ENCODE measurements at places on chromosomes 2 and 18.

DNA sequence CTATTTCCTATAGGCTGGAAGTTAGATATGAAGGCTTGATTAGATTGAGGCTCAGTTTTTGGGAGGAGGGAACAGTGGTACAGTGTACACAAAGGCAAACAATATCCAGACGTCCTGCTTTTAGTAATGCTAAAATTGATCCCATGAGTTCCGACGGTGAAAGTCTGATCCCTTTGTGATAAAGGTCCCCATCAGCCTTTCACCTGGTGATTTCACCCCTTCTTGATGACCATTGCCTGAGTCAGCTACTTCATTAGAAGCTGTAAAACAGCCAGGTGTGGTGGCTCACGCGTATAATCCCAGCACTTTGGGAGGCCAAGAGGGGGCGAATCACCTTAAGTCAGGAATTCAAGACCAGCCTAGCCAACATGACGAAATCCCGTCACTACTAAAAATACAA is 29.7 kb downstream of the TWSG1 start:
- no peak for DNase-seq

- no peak for DNase-seq
Observed at GRCh38 chr2:96088340-96089335, 27.7 kb downstream of the ADRA2B start.

- no peak for DNase-seq
Observed at GRCh38 chr2:217269701-217270484, 410.0 kb upstream of the TNP1 start.

DNA sequence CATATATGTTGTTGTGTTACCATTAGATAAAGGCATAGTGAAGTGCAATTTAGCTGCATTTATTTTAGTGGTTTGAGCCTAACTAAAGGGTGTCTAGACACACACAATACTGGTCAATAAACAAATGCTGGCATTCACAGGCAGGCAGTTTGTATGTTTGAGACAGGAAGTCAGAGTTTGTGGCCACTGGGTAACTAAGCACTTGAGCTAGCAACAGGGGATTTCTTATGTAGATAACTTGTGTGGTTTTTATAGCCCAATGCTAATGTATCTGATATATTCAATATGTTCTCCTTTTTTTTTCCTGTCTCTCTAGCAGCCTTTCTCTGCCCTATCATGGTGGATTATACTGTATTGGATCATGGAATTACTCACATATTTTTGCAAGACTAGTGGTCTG is 38.1 kb downstream of the LRRTM4 start:
- DNase-seq: no peak

DNA sequence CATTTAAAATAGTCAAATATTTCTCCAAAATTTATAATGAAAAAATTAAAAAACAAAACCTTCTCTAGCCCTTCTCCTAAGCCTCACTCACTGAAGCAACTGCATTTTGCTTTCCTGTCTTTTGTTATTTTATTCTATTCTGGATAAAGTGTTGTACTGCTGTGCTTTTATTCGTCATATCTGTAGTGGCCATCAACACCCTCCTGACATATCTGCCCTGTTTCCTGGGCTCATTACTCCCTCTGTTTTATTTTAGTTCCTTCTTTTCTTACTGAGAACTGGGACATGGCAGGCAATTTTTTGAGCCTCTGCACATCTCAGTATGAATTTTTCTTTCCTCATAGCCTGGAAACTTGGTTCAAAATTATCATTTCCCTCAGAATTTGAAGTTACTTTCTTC is 224.2 kb downstream of the GULP1 start:
- DNase-seq: no peak

DNA sequence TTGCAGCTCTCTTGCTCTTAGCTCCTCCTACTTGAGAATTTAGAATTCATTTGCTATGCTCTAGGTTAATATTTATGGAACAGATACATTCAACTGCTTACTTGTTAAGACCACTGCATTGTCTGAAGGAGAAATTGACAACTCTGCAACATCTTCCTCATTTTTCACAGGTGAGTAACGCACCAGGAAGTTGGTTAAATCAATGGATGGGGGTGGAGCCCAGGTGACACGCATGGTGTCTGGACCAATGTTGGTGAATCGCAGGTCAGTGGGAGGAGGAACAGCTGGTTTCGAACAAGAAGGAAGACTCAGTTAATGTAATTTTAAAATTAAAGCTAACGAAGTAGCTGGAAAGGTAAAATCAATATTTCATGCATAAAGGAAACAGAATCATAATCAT is 44.3 kb downstream of the FN1 start:
- no peak for DNase-seq

DNA sequence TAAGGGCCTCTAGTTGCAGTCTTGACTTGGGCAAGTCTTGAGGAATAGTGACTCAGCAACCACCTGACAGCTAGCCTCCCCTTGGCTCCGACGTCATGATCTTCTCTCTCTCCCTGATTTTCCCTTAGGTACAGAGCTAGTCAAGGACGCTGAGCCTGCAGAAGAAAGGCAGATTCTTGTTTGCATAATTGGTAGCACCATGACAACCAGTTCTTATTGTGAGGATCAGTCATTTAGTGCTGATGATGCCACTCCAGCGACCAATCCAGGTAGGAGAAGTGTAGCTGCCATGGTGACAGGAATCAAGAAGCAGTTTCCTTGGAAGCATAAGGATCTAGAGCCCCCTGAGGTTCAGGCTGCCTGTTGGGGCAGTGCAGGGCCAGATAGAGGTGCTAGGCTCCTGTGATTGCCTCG is 2.8 kb upstream of the RESP18 start:
- DNase-seq: no peak

DNA sequence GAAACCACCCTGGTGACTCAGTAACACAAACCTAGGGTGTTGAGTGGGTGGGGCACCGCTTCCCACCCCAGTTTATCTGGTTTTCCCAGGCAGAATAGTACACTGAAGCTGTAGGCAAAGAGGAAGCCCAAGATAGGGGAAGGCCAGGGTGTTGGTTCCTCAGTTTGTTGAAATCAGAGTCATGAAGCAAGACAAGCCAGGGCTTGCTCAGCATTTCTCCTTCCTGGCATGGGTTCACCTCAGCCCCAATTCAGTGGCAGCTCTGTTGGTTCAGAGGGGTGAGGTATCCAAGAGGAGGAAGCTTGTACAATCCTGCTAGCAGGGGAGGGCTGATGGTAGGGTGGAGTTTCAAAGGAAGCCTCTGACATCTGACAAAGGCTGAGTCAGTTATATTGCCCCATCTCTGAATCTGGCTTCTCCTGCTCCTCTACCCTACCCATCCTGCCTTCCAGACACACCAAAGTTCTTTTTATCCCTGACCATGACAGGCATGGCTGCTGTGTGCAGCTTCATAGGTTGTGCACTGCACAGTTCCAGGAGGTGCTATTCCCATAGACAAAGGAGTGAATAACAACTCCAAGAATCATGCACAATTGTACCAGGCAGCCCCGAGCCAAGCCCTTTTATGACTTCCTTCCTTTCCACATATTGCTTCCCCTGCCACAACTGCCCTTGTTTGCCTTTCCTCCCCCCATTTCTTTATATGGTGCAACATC is 24.9 kb upstream of the RAB10 start:
- DNase-seq: peak; percentile 99

GRCh38 chr18:62944454-62944853 is 229.1 kb downstream of the PHLPP1 start:
- DNase-seq: no peak

- no peak for DNase-seq
Observed at GRCh38 chr2:144083211-144083610, 436.7 kb downstream of the ZEB2 start.

GRCh38 chr18:31275722-31276463 is 42.1 kb upstream of the DSG1 start:
- peak; percentile 86 for DNase-seq

GRCh38 chr2:56244911-56245530 is 61.2 kb downstream of the CCDC85A start:
- no peak for DNase-seq

GRCh38 chr2:84927275-84927627 is 21.8 kb downstream of the TMSB10 start:
- no peak for DNase-seq

DNA sequence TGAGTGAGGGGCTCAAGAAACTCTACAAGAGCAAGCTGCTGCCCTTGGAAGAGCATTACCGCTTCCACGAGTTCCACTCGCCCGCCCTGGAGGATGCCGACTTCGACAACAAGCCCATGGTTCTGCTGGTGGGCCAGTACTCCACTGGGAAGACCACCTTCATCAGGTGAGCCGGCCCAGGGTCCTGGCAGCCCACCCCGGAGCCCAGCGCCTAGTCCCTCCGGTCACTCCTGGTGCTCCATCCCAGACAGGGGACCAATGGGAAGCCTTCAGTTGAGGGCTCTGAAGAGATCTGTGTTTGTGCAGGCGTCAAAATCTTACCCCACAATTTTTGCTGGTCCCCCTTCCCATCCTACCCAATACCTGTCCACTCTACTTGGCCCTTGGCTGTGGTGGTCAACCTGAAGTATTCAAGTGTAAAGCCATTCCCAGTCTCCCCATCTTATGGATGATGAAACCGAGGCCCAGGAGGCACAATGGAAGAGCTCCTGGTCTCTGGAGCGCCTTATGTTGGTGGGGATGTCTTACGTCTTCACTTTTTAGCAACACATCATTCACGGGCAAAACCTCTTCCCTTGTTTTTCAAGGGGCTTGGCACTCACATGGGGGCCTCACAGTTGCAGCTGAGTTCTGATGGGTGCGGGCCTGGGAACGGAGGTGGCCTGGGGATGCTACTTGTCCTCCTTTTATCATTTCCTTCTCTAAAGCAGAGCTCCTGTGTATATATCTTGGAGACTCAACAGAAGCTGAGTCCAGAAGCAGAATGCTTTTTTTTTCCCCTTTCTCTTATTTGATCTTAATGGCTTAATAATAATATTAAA is 941 bp downstream of the EHD3 start:
- DNase-seq: no peak

DNA sequence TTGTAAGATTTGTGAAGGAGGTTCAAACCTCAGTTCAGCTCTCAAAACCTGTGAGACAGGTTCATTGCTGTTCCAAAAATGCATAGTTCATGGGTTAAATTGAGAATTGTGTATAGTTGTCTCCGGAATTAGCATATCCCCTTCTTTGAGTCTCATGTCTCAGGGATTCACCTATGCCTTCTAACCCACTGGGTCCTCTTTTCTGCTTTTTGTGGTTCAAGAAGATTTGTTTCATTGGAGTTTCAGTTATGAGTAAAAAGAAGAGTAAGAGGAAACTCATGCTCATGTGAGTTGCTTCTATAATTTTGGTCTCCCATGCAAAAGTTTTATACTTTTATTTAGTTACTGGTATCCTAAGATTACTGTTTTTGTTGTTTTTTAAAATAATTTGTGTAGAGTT is 1219.8 kb upstream of the ZEB2 start:
- DNase-seq: no peak

- no peak for DNase-seq
Observed at GRCh38 chr2:72950558-72951255, 33.4 kb downstream of the EMX1 start.

DNA sequence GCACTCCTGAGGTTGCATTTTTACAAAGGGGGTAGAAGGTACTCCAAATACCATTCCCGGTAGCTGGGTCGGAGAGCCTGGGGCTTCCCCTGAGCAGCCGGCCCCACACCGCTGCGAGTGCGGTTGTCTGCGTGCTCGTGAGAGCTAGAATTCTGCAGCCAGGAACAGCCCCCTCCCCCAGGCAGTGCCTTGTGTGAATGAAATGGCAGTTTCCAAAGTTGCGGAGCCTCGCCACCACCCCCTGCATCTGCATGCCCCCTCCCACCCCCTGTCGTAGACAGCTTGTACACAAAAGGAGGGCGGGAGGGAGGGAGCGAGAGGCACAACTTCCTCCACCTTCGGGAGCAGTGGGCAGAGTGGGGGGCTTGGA is 1.1 kb downstream of the MYCN start:
- no peak for DNase-seq

DNA sequence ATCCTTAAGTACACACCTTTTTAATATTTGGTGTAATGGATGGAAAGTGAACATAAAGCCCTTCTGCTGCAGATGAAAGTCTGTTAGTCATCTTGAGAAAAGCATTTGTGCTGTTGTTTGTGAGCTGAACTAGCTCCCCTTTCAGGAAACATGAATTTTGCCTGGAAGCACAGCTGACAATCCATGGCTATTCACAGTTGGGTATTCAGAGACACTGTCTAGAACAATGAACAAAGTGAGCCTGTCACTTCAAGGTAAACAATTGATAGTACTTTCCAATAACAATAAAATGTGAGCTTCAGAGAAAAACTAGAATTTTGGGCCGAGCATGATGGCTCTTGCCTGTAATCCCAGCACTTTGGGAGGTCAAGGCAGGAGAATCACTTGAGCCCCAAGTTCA is 6.8 kb upstream of the EFHD1 start:
- DNase-seq: no peak

DNA sequence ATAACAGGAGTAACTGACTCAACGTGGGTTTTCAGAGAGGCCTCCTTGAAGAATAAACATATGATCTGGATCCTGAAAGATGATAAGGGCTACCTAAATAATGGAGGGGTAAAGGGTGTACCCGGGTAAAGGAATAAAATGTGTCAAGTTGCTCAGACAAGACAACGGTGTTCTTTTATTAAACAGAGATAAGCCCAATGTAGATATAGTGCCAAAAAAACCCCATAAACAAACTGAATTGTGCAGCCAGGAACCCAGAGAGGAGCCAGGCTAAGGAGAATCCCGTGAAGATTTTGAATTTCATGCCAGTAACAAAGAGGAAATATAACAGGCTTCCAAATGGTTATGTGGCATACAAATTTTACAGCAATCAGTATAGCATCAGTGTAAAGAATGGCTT is 618.2 kb downstream of the CPS1 start:
- DNase-seq: no peak

- DNase-seq: no peak
Observed at GRCh38 chr2:67312871-67313270, 84.3 kb upstream of the ETAA1 start.

DNA sequence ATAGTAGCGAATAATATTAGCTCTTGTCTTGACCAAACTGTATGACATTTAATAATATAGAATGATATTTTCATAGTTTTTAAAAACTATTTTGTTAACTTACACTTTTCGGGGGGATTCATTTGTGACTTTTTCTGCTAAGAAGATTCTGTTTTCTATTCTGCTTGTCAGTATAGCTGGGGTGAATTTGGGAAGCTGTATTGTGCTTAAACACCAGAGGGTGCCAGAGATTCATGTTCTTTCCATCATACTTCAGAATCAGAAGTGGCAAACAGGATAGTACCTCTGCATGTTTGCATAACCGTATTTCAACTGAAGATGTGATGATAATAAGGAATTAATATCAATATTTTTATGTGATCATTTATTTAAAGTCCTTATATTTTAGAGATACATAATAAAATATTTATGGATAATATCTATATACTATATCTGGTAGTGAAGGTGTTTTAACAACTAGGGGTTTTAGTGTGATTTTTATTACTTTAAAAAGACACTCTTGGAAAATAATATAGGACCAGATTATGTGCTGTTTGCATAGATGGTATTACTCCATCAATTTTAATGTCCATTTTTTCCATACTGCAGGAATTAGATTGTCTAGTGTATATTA is 81.0 kb downstream of the TAF4B start:
- DNase-seq: peak; percentile 43

- no peak for DNase-seq
Observed at GRCh38 chr2:199433204-199433832, 24.4 kb downstream of the SATB2 start.

- no peak for DNase-seq
Observed at GRCh38 chr2:20169796-20170703, 54.9 kb downstream of the SDC1 start.

GRCh38 chr2:155600914-155601760 is 731.4 kb downstream of the NR4A2 start:
- no peak for DNase-seq

GRCh38 chr2:129324349-129324748 is 655.1 kb upstream of the RAB6C start:
- no peak for DNase-seq
